Fibroblast of skin of left quadriceps (primary cell): ENCODE measurements at places on chromosomes 12 and 14.

GRCh38 chr14:103512701-103513611 is 9.7 kb downstream of the CKB start:
- no peak for DNase-seq

- DNase-seq = peak; percentile 65
Observed at GRCh38 chr14:22656945-22657731, 13.0 kb upstream of the OR6J1 start.

GRCh38 chr14:61562321-61563161 is 132.8 kb upstream of the HIF1A start:
- peak; percentile 99 for DNase-seq

- DNase-seq = no peak
Observed at GRCh38 chr14:31580234-31580633, 19.0 kb downstream of the NUBPL start.

- peak; percentile 56 for DNase-seq
Observed at GRCh38 chr12:105705765-105706164, 375.3 kb downstream of the C12orf75 start.

GRCh38 chr14:77498984-77499527 is 440 bp upstream of the ISM2 start:
- no peak for DNase-seq

GRCh38 chr12:22069851-22070250 is 23.8 kb downstream of the CMAS start:
- DNase-seq = no peak

DNA sequence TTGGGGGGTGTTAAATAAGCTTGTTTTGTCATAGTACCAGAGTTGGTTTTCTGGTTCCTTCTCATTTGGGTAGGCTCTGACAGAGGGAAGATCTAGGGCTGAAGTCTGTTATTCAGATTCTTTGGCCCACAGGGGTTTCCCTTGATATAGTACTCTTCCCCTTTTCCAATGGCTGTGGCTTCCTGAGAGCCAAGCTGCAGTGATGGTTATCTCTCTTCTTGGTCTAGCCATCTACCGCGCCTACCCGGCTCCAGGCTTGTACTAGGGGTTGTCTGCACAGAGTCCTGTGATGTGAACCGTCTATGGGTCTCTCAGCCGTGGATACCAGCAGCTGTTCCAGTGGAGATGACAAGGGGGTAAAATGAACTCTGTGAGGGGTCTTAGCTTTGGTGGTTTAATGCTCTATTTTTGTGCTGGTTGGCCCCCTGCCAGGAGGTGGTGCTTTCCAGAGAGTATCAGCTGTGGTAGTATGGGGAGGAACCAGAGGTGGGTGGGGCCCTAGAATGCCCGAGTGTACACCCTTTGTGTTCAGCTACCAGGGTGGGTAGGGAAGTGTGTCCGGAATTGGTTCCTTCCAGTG is 209.7 kb downstream of the GPHN start:
- DNase-seq = no peak

DNA sequence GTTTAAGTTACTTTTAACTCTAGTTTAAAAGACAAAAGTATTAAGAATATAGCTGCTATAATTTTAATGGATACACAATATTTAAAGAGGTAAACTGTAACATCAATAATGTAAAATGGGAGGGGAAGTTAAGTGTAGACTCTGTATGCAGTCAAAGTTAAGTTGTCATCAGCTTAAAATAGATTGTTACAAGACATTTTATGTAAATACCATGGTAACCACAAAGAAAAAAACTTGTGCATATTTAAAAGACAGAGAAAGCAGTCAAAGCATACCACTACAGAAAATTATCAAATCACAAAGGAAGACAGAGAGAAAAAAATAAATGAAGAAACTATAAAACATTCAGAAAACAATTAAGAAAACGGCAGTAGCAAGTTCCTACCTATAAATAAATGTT is 73.3 kb downstream of the CEP128 start:
- no peak for DNase-seq

DNA sequence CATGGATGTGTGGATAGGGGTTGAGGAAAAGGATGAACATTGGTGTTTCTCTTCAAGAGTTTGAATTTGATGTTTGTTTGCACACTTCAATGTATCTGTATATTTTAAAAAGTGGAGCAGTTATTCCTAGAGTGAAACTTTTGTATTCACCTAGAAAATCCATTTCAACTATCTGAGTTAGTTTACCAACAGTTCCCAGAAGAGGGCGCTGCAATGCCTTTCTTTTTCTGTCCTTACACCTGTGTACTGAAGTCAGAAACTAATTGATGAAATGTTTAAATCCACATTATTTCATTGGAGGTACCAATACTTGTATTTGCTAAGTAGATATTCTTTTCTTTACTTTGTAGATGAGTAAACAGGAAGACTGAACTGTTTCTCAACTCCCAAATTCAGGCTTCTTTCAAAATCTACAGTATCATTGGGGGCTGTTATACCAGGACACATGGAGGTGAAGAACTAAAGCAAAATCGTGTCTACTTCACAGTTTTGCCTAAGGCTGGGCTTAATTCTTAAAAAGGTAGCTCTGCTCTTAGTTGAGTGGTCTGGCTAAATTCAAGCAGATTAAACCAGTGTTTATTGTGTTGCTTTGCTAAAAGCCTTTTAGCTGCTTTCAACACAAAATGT is 26.6 kb upstream of the KLRB1 start:
- DNase-seq = no peak

GRCh38 chr12:55830601-55831446 is 1.4 kb upstream of the DNAJC14 start:
- peak; percentile 35 for DNase-seq

DNA sequence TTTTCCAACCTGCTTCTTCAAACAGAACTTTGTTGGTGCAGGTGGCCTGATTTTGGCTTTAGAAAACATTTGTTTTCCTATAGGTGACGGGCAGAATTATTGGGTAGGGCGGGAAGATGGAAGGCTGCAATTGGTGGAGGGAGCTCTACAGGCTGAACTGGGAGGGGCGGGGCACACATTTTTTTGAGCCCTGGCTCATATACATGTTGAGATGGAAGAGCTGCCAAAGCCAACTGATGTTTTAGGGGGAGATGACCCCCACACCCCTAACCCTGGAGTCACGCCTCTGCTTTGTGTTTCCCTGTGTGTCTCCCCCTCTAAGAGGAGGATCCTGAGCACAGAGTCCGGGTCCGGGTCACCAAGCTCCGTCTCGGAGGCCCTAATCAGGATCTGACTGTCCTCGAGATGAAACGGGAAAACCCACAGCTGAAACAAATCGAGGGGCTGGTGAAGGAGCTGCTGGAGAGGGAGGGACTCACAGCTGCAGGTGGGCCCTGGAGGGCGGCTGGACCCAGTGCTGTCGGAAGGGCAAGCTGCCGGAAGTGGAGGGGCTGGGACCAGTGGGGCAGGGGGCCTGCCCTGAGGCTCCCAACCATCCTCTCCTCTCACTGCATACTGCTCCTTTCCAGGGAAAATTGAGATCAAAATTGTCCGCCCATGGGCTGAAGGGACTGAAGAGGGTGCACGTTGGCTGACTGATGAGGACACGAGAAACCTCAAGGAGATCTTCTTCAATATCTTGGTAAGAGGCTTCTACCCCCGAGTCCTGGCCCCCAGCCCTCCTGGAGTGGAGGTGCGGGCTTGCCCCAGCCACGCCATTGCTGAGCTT is 18.6 kb downstream of the AGAP2 start:
- no peak for DNase-seq

DNA sequence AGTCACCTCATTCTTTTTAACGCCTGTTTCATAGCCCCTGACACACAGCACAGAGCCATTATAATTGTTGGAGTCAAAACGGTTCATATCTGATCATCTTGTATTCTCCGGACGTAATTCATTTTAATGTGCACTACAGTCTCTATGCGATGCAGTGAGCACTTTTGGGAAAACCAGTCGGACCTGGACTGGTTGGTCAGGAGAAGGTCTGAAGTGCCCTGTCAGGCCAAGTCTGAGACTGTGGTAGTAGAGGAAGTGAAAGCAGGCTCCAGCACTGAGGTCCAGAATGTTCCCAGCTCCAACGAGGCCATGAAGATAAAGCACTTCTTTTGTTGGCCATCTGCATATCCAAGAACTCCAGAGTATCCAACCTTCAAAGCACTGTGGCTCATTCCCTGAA is 117.1 kb upstream of the NCOR2 start:
- DNase-seq = no peak

DNA sequence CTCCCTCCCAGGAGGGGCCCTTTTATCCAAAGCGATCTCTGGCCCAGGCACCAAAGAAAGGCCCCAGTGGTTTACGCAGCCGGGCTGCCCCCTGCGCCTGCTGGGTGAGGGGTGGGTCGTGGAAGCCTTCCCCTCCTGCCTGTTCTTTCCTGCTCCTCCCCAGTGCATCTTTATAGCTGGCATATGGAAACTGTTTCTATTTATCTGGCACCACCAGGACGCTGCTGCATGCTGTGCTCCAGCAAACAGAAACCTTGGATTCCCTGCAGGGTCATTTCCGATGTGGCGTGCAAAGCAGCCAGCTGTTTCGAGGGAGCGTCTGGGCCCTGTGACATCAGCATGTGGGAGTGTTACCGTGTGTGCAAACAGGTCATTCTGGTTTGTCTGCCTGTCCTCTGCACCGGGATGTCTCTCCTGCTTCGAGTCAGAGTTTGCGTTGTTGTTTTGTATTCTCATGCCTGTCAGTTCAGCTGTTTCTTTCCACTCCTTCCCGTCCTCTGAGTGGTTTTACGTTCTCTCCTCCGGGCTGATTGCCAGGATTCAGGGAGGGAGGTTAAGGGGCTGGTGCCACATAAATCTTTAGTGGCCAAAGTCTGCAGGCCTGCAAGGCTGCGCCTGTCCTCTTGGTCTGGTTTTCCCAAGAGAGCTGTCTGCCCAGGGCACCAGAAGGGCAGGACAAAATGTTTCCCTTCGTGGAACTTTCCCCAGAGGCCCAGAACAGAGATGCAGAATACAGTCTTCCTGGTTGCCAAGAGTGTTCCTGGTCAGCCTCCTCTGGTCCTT is 24.6 kb downstream of the TPCN1 start:
- peak; percentile 40 for DNase-seq

DNA sequence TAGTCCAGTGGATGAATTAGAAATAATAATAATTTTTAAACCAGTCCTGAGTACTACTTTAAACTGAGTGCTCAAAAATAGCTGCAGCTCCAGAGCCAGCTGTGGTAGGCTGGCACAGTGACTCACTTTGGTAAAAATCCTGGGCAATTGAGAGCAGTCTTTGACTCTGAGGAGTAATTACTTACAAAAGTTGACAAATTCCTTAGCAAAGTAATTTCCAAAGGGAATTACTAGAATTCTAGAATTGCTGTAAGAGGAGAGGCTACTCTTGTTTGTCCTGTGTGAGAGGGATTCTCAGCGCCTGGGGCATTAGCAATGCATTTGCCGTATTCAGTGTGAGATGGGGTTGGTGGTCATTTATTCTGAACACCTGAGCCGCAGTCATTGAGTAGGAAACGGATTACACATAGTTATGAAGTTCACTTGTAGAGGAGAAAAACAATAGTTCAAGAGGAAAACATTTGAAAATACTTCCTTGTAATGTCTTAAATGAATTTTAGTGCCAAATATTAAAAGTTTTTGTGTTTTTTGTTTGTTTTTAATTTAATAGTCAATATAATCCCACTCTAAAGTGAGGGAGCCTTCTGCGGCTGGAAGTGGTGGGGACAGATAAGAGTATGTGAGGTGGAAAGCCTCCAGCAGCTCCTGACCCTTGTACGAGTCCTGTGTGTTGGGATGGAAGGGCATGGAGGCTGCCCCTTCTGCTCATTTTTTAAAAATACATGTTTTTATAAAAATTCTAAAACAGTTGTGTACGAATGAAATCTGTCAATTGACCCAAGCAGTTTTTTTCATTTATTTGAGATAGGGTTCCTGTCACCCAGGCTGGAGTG is 41.9 kb downstream of the EID3 start:
- no peak for DNase-seq

DNA sequence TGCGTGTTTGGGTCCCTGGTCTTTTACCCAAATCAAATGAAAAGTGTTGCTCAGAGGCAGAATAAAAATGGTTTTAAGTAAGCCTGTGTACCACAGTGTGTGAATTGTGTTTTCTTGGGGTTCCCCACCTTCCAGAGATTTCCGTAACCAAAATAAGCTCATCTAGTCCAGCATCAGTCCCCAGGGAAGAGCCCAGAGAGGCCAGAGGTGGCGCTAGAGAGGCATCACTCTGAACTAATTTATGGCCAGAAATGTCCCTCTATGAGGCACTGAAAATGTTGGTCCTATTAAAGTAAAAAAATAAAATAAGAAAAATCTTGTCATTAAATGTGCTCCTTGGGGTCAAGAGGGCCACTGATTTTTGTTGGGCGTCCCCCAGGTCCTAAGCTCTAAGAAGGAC is 24.9 kb upstream of the PRKAB1 start:
- DNase-seq = no peak

GRCh38 chr12:78338054-78338785 is 507.5 kb downstream of the NAV3 start:
- no peak for DNase-seq
